Epithelial cell of proximal tubule (primary cell): ENCODE measurements at places on chromosomes 7 and 10. TPM values are rescaled to one million over a fixed set of nuclear protein-coding genes. Genes with fewer than 3 reads are reported as not detected.

HDAC9 gene
- 25.7 and 35.5 TPM in 2 replicates for total RNA-seq

TUBB8 gene
- 0.29 and 2.1 TPM in 2 replicates for total RNA-seq

GIMAP8 gene
- not detected in 2 replicates for total RNA-seq

C10orf143 gene
- 0.22 and 4.7 TPM in 2 replicates for total RNA-seq

DMTF1 gene
- 27.3 and 70.9 TPM in 2 replicates for total RNA-seq

PLCE1 gene
- 1.2 and 2.2 TPM in 2 replicates for total RNA-seq

NRCAM gene
- 2.0 and 11.0 TPM in 2 replicates for total RNA-seq

GARIN1A gene
- total RNA-seq: 0.07 TPM in 1 of 2 replicates, not detected in the other

FKBP6 gene
- total RNA-seq: not detected in 2 replicates

NRP1 gene
- total RNA-seq: 62.7 and 89.4 TPM in 2 replicates

NOS3 gene
- total RNA-seq: 1.2 and 1.9 TPM in 2 replicates

TRIL gene
- total RNA-seq: 0.06 and 0.80 TPM in 2 replicates

GJD4 gene
- total RNA-seq: not detected in 2 replicates

ZNF736 gene
- total RNA-seq: 6.9 and 12.2 TPM in 2 replicates

SEMA3D gene
- 0.35 and 0.94 TPM in 2 replicates for total RNA-seq

DDIT4 gene
- 33.6 and 122 TPM in 2 replicates for total RNA-seq

DDX50 gene
- total RNA-seq: 32.8 and 35.6 TPM in 2 replicates

NME8 gene
- total RNA-seq: not detected in 2 replicates

PTF1A gene
- total RNA-seq: not detected in 2 replicates

AMPH gene
- total RNA-seq: 0.06 and 0.07 TPM in 2 replicates

MMP21 gene
- 0.06 TPM in 1 of 2 replicates, not detected in the other for total RNA-seq

FXYD4 gene
- total RNA-seq: not detected in 2 replicates

SPDYE1 gene
- not detected in 2 replicates for total RNA-seq

FOXI2 gene
- total RNA-seq: not detected in 2 replicates

PCDH15 gene
- 0.07 TPM in 1 of 2 replicates, not detected in the other for total RNA-seq

SH2B2 gene
- 3.8 and 13.6 TPM in 2 replicates for total RNA-seq

SPDYE16 gene
- total RNA-seq: not detected in 2 replicates

HOXA4 gene
- total RNA-seq: 9.2 and 14.6 TPM in 2 replicates

CYTH3 gene
- total RNA-seq: 15.6 and 22.3 TPM in 2 replicates

NACAD gene
- total RNA-seq: 3.9 and 7.9 TPM in 2 replicates

CDC14C gene
- total RNA-seq: 0.06 TPM in 1 of 2 replicates, not detected in the other

MPP7 gene
- 1.9 and 3.1 TPM in 2 replicates for total RNA-seq

ODAD2 gene
- total RNA-seq: 0.80 and 1.7 TPM in 2 replicates

TET1 gene
- total RNA-seq: 0.52 and 1.0 TPM in 2 replicates

LRIT1 gene
- not detected in 2 replicates for total RNA-seq

ASB15 gene
- not detected in 2 replicates for total RNA-seq

SFTPD gene
- not detected in 2 replicates for total RNA-seq

CPA2 gene
- 0.14 TPM in 1 of 2 replicates, not detected in the other for total RNA-seq

SGPL1 gene
- 32.8 and 35.7 TPM in 2 replicates for total RNA-seq

MYO1G gene
- under 0.01 TPM in 1 of 2 replicates, not detected in the other for total RNA-seq

COL26A1 gene
- not detected in 2 replicates for total RNA-seq

RET gene
- 0.07 and 1.2 TPM in 2 replicates for total RNA-seq

PRSS37 gene
- total RNA-seq: not detected in 2 replicates

RHEB gene
- 130 and 157 TPM in 2 replicates for total RNA-seq

ZDHHC6 gene
- 17.5 and 22.1 TPM in 2 replicates for total RNA-seq
